ENCODE measurements at places on chromosomes 6 and 20. TPM values are rescaled to one million over a fixed set of nuclear protein-coding genes. Genes with fewer than 3 reads are reported as not detected.

HSP90AB1 gene
- total RNA-seq, result 2,400 TPM

TP53INP2 gene
- 3.6 TPM for total RNA-seq

NKAPL gene
- 0.22 TPM for total RNA-seq

GPX5 gene
- total RNA-seq, result not detected

EZR gene
- total RNA-seq, result 299 TPM

SAPCD1 gene
- 7.0 TPM for total RNA-seq

JAG1 gene
- total RNA-seq, result 0.11 TPM

PGC gene
- total RNA-seq, result not detected

GSTA3 gene
- total RNA-seq, result not detected

ADAM33 gene
- total RNA-seq, result not detected

CDH26 gene
- 0.91 TPM for total RNA-seq

MCHR2 gene
- total RNA-seq, result not detected

All from CD8-positive, alpha-beta memory T cell (primary cell).